ENCODE measurements at places on chromosomes 1 and 21.

DNA sequence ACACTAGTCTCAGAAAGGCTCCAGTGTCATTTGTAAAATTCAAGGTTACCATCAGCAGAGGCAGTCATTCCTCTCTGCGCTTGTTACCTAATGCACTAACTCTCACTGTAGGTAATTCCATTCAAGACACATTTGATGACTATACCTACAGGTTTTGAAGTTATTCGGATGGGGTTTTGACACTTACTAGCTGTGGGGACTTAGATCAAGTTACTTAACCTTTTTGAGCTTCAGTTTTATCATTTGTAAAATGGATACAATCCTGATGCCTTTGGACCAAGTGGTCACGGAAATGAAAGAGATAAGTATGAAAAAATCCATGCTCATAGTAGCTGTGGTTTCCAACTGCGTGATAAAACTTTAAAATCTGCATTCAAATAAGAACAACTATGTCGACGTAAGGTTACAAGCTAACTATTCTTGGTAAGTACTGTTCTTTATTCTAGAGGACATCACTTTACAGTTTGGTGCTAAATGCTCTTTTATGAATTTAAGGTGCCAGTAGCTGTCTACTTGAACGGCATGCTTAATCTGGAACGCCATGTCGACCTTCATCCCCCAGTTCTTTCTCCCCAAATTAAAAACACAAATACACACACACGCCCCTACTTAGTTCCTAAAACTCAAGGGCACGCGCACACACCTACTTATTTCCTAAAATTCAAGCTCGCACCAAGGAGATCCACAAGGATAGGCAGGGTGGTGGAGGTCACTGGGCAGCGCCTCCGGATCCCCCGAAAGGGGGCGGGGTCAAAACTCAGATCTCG is 550 bp upstream of the NFYC start:
- DNase-seq, result no peak

DNA sequence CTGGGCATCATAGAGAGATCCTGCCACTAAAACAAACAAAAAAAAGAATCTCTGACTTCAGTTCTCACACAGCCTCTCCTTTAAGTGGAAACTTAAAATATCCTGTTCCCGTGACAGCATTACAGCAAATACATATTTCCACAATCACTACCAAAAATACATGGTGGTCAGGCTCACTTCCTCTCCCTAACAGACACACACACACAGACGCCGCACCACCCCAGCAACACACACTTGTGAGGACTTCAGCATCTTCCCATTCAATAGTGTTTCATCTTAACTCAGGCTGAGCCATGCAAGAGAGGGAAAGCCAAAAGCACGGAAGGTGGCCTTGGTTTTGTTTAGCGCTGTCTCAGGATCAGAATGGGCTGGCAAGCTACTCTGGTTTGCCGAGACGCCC is 21.9 kb downstream of the KIAA1614 start:
- DNase-seq, result no peak

DNA sequence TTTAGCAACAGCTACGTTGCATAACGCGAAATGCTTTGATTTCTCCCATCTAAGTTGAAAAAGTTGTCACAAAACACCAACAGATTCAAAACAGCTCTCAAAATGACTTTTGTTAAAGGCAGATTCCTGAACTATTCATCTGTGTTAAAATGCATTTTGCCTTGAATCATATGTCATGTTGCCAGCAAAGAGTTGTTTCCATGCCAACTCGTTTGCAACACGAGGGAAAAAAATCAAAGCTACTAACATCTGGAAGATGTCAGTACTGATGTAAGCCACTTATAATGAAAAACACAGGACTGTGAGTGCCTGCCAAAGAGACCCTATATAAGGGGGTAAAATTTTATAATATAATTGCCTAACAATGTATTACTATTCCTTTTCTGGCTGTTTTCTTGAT is 182.7 kb upstream of the PTBP2 start:
- DNase-seq, result no peak

GRCh38 chr1:111399792-111400610 is 27.5 kb downstream of the OVGP1 start:
- no peak for DNase-seq

DNA sequence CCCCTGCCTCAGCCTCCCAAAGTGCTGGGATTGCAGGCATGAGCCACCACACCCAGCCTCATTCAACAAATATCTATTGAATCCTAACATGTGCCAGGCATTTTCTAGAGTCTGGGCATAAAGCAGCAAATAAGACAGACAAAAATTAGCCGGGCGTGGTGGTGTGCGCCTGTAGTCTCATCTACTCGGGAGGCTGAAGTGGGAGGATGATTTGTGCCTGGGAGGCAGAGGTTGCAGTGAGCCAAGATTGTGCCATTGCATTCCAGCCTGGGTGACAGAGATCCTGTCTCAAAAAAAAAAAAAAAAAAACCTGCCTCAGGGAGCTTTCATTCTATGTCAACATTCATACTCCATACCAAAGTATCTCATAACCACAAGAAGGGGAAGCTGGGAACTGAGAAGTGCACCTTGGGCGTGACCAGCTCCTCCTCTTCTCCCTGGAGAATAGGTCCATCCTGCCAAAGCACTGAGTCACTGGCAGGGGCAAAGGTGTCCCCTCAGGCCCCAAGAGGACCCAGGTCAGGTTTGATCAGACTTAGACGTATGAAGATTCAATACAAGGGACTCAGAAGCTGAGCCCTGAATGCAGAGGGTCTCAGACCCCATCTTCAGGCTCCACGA is 36.8 kb upstream of the PPP1R15B start:
- DNase-seq, result no peak

GRCh38 chr1:226026833-226027232 is 27.7 kb upstream of the SDE2 start:
- no peak for DNase-seq

- DNase-seq, result no peak
Measured at GRCh38 chr21:36613059-36613458, 85.9 kb upstream of the SIM2 start.

DNA sequence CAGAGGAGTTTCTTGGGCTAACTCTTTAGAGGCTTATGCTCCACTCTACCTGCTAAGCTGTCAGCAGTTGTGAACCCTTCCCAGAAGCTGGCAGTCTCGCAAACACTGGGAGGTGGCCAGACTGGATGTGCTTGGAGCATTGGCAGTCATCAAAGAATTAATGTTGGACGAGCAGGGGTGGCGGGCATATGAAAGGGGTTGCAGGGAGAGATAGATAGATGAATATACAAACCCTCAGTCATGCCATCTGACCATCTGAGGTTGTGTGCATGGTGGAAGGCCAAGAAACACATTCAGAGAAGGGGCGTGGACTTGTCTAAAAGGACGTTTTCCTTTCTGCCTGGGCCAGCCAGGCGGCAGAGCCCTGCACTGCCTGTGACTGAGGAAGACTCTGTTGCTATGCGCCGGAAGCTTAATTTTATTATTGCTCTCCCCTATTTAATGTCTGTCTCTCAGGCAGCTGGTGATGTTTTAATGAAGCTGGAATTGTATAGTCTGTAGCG is 164.4 kb downstream of the PBX1 start:
- no peak for DNase-seq

DNA sequence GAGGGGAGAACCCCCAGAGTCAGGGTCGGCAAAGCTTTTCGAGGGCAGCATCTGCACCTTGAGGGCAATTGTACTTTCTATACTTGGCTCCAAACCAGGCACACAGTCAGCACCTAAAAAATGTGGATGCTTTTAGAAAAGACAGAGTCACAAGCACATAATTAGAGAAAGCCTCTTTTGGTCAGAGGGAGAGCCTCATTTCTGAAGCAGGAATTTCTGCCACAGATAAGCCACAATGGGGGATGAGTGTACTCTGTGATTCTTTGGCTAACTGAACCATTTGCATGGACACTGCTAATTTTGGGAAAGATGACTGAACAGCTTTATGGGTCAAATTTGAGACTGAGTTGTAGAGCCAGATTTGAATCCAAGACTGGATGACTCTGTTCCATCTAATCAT is 635.7 kb downstream of the KIF26B start:
- DNase-seq, result no peak
